ENCODE measurements at places on chromosomes 1 and 21.

- no peak overlapping the region for H3K27ac ChIP-seq
- no peaks in the 10 kb centered on the region for H3K27me3 ChIP-seq
- no peak for DNase-seq
- H3K4me3 ChIP-seq: no peak overlapping the region
- H3K36me3 ChIP-seq: no peaks in the 10 kb centered on the region
These were observed 35.5 kb upstream of the PRDM2 start for GRCh38 chr1:13664451-13664850.

GRCh38 chr1:31300193-31300592, 3.4 kb downstream of the ZCCHC17 start:
- peaks cover 15% of the 10 kb centered on the region for H3K4me1 ChIP-seq
- H3K27ac ChIP-seq: no peak overlapping the region
- H3K27me3 ChIP-seq: no peaks in the 10 kb centered on the region

DNA sequence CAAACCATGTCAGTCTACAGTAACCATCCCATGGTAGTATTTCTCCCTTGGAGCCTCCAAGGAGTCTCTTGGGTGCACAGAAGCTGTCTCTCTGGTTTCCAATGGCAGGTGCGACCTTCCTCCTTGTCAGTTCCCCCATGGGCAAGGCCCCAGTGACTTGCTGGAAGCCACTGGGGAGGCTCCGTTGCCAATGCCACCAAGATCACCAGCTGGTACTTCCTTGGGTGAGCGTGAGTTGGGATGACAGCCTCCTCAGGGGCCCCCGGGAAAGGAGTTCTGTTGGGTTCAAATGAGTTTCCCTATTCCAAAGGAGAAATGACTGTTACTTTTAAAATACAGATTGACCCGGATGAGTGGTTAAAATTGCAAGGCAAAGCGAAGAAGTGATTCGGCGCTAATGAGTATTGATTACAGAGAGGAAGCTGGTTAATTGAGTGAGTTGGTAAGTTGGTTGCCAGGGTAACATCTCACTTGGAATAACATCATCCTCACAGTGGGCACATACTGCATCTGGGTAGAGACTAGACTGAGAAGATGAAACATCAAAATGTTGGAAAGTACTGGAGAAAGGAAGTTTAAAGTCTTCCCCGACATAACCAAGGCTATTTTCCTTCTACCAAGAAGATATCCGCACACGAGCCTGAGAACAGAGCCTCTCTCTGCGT, 53.0 kb upstream of the LAPTM5 start:
- H3K4me1 ChIP-seq: no peaks in the 10 kb centered on the region
- no peak overlapping the region for H3K4me3 ChIP-seq
- DNase-seq: no peak
- H3K27me3 ChIP-seq: peaks cover 25% of the 10 kb centered on the region
- no peaks in the 10 kb centered on the region for H3K36me3 ChIP-seq

DNA sequence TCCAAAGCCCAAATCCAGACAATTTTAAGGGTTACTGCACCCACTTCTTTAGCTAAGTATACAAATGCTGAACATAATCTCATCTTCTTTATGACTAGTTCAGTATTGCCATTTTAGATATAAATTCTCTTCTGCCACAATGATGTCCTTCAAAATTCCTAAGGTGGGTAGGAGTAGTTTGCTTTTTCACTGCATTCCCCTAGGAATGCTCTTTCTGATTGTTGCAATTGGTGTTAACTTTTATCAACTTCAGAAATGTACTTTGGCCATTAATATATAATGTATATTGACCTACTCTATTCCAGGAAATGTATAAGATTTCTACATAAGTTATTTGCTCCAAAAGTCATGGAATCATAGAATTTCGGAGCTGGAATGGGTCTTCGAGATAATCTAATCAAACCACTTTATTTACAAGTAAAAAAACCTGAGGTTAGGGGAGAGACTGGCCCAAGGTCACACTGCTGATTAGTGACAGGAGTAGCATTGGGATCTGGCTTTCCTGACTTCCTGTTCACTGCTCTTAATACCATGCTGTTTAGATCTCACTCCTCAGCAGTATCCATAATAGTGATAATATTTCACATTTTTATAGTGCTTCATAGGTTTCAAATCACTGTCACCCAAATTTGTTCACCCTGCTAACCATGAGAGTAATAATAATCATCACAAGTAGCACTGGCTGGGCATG, 46.4 kb upstream of the RASAL2 start:
- H3K4me1 ChIP-seq: no peaks in the 10 kb centered on the region
- no peak for DNase-seq
- no peaks in the 10 kb centered on the region for H3K27me3 ChIP-seq
- H3K4me3 ChIP-seq: no peak overlapping the region

GRCh38 chr1:59568158-59568935, 246.4 kb upstream of the HOOK1 start:
- peaks cover 52% of the 10 kb centered on the region for H3K4me1 ChIP-seq
- H3K27me3 ChIP-seq: peaks cover 9% of the 10 kb centered on the region
- H3K36me3 ChIP-seq: peaks cover 1% of the 10 kb centered on the region

- H3K27me3 ChIP-seq: no peaks in the 10 kb centered on the region
- no peak for DNase-seq
- no peak overlapping the region for H3K4me3 ChIP-seq
- H3K4me1 ChIP-seq: no peaks in the 10 kb centered on the region
These were observed 24.1 kb downstream of the MROH9 start for GRCh38 chr1:170959385-170959784.

- H3K27me3 ChIP-seq: no peaks in the 10 kb centered on the region
- no peak for DNase-seq
- H3K4me3 ChIP-seq: no peak overlapping the region
- H3K4me1 ChIP-seq: no peaks in the 10 kb centered on the region
These were observed 197.5 kb downstream of the ZZZ3 start for GRCh38 chr1:77484926-77485325.

GRCh38 chr1:245946905-245947304, 560.2 kb downstream of the SMYD3 start:
- H3K27me3 ChIP-seq: no peaks in the 10 kb centered on the region
- no peaks in the 10 kb centered on the region for H3K36me3 ChIP-seq
- no peak for DNase-seq

GRCh38 chr1:33292726-33293340, 28.1 kb downstream of the A3GALT2 start:
- no peak for DNase-seq
- peaks cover 15% of the 10 kb centered on the region for H3K36me3 ChIP-seq
- no peak overlapping the region for H3K27ac ChIP-seq
- no peaks in the 10 kb centered on the region for H3K27me3 ChIP-seq
- peaks cover 3% of the 10 kb centered on the region for H3K4me1 ChIP-seq

DNA sequence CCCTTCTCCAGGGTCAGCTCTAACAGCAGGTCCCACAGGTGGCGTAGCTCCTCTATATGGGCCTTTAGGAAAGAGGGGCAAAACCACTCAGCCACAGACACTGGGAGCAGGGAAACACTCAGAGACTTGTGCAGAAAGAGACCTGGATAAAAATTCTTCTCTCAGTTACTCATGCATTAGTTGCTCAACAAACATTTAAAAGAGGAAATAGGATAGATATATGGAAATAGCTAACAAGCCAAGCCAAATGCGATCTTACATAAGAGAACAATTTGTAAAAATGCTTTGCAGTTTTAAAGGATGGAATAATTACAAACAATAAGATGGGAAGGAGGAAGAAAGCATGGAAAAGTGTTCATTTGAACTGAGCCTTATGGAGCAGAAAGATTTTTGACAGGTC, 4.9 kb downstream of the SPTA1 start:
- no peak overlapping the region for H3K27ac ChIP-seq
- peaks cover 5% of the 10 kb centered on the region for H3K4me1 ChIP-seq
- H3K4me3 ChIP-seq: no peak overlapping the region
- no peak for DNase-seq
- no peaks in the 10 kb centered on the region for H3K36me3 ChIP-seq

- H3K36me3 ChIP-seq: peaks cover 3% of the 10 kb centered on the region
- no peak overlapping the region for H3K27ac ChIP-seq
- no peak for DNase-seq
- no peak overlapping the region for H3K4me3 ChIP-seq
- H3K4me1 ChIP-seq: peaks cover 12% of the 10 kb centered on the region
These were observed 4.5 kb upstream of the TRIM17 start for GRCh38 chr1:228420968-228421826.

GRCh38 chr1:115879977-115880376, 39.1 kb upstream of the NHLH2 start:
- no peak overlapping the region for H3K27ac ChIP-seq
- no peaks in the 10 kb centered on the region for H3K36me3 ChIP-seq
- H3K4me3 ChIP-seq: no peak overlapping the region
- peaks cover 1% of the 10 kb centered on the region for H3K27me3 ChIP-seq
- DNase-seq: no peak
- H3K4me1 ChIP-seq: no peaks in the 10 kb centered on the region

GRCh38 chr1:114610546-114611245, 29.3 kb upstream of the BCAS2 start:
- H3K4me1 ChIP-seq: no peaks in the 10 kb centered on the region
- H3K4me3 ChIP-seq: no peak overlapping the region
- no peaks in the 10 kb centered on the region for H3K36me3 ChIP-seq
- DNase-seq: no peak
- H3K27ac ChIP-seq: no peak overlapping the region

DNA sequence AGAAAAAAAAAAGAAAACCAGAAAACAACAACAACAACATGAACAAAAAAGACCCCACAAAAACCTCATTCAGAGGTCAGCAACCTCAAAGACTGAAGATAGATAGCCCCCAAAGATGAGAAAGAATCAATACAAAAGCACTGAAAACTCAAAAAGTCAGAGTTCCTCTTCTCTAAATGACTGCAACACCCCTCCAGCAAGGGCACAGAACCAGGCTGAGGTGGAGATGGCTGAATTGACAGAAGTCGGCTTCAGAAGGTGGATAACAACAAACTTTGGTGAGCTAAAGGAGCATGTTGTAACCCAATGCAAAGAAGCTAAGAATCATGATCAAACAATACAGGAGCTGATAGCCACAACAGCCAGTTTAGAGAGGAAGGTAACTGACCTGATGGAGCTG, 17.0 kb downstream of the RAB3GAP2 start:
- peaks cover 56% of the 10 kb centered on the region for H3K36me3 ChIP-seq
- peaks cover 18% of the 10 kb centered on the region for H3K4me1 ChIP-seq
- no peak overlapping the region for H3K27ac ChIP-seq
- DNase-seq: no peak

GRCh38 chr21:42540396-42540795, 26.7 kb downstream of the SLC37A1 start:
- no peak overlapping the region for H3K4me3 ChIP-seq
- peaks cover 8% of the 10 kb centered on the region for H3K4me1 ChIP-seq
- no peak for DNase-seq
- H3K36me3 ChIP-seq: peaks cover 6% of the 10 kb centered on the region

DNA sequence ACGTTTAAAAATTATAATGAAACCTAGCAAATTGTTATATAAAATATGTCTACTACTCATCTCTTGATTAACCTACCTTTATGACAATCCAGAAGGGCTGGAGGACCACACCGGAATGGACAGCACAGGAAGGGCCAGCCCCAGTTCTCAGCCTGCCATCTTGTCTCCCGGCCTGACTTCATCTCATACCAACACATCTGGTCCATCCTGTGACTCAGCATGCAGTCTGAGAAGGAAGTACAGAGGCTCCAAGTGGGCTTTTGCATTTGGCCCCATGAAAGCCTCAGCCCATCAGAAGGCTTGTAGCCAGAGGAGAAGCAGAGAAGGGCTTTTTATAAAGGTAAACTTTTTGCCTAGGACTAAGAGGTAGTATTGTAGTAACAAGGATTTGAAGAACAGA, 436.6 kb downstream of the MRPL39 start:
- H3K36me3 ChIP-seq: no peaks in the 10 kb centered on the region
- no peak overlapping the region for H3K27ac ChIP-seq
- H3K4me3 ChIP-seq: no peak overlapping the region
- H3K27me3 ChIP-seq: no peaks in the 10 kb centered on the region
- no peak for DNase-seq
- H3K4me1 ChIP-seq: no peaks in the 10 kb centered on the region

All from activated T-helper 1 cell treated with anti-CD3 and anti-CD28 coated beads, Interleukin-12 subunit alpha, Interleukin-12 subunit beta, Interleukin-2, Interleukin-4 antibody, amounts not matched to agents 30 ng/mL and 10 ng/mL and 1 ng/mL, durations not matched to agents 14 hours and 24 hours and 36 hours (primary cell).